ENCODE measurements at places on chromosomes 3 and 15. TPM values are rescaled to one million over a fixed set of nuclear protein-coding genes. Genes with fewer than 3 reads are reported as not detected.

DNA sequence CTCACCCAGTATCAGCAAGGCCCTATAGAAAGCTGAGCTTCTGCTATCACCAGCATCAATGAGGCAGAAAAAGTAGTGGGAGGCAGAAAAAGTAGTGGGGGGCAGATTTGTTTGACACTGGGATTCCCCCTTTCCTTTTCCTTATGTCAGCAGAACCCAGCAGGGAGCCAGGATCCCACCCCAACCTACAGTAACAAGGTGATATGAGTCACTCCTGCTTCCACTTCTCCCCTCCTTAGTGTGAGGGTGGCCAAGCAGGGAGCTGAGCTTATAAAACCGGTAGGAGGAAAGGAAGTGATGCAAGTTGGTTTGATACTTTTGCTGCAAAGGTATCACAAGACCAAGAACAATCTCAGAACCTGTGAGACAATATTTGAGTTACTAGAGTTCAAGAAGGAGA is 128.7 kb downstream of the SCAPER start:
- no peak overlapping the region for H3K27ac ChIP-seq
- no peaks in the 10 kb centered on the region for H3K36me3 ChIP-seq
- DNase-seq = no peak
- no peaks in the 10 kb centered on the region for H3K27me3 ChIP-seq

DNA sequence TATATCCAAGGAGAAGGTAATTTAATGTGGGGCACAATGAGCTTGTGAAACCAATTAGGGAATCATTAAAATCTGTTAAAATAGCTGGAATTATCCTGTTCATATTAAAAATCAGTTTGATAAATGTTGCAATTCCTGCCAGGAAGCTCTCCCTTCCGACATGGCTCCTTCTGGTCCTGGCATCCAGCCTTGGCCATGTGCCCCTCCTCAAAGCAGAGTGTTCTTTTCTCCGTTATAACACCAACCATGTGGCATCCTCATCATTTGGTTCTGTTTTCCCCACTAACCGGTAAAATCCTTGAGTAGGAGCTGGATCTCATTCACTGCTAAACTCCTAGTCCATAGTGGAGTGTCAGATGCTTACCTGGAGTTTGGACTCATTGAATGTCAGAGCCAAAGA is 127.2 kb downstream of the ARNT2 start:
- no peak for DNase-seq
- H3K27me3 ChIP-seq = no peaks in the 10 kb centered on the region
- H3K4me1 ChIP-seq = no peaks in the 10 kb centered on the region

GRCh38 chr3:54572197-54572895 is 355.5 kb downstream of the LRTM1 start:
- no peak overlapping the region for H3K27ac ChIP-seq
- no peak overlapping the region for H3K4me3 ChIP-seq
- DNase-seq = no peak
- no peaks in the 10 kb centered on the region for H3K27me3 ChIP-seq

GRCh38 chr15:47551079-47551478 is 166.2 kb upstream of the SEMA6D start:
- DNase-seq = peak; percentile 34
- H3K27me3 ChIP-seq = no peaks in the 10 kb centered on the region
- no peak overlapping the region for H3K27ac ChIP-seq
- H3K4me1 ChIP-seq = no peaks in the 10 kb centered on the region

DNA sequence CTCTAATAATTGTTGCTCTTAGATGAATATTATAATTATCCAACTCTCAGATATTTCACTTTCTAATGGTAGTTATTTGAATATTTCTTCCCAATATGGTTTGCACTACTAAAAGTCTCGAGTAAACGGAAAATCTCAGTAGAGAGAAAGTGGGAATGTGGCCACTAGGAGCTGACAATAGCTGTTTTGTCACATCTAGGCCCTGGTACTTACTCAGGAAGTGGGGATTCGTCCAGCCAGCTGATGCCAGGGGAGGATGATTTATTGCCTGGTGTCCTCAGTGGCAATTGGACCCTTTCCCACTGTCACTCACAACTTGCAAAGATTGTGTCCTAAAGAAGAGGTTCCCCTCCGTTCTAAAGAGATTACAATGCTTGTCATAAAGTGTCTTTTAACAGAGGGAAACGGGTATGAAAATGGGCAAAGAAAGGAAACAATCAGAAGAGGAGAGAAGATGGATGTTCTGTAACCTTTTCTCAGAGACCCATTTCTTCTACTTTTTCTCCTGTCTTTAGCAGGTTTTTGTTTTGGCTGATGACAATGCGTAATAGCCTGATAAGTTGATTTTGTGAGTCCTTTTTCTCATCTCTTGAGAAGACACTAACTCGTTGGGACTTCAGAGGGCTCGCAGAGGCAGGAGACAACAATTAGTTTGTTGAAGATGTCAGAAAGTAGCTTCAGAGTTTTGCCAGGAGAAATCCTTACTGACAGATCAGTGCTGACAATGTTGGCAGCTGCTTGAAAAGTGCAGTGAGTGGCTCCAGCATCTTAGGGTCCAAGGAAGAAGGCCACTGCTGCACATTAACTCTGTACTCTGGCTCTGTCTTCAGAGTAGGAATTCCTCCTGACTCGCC is 320.6 kb downstream of the MECOM start:
- H3K4me1 ChIP-seq = no peaks in the 10 kb centered on the region
- no peak overlapping the region for H3K4me3 ChIP-seq
- DNase-seq = peak; percentile 13
- no peaks in the 10 kb centered on the region for H3K36me3 ChIP-seq

- DNase-seq = no peak
- no peaks in the 10 kb centered on the region for H3K4me1 ChIP-seq
- H3K36me3 ChIP-seq = no peaks in the 10 kb centered on the region
- H3K27me3 ChIP-seq = no peaks in the 10 kb centered on the region
Observed at GRCh38 chr3:5012367-5012766, 33.1 kb downstream of the BHLHE40 start.

DNA sequence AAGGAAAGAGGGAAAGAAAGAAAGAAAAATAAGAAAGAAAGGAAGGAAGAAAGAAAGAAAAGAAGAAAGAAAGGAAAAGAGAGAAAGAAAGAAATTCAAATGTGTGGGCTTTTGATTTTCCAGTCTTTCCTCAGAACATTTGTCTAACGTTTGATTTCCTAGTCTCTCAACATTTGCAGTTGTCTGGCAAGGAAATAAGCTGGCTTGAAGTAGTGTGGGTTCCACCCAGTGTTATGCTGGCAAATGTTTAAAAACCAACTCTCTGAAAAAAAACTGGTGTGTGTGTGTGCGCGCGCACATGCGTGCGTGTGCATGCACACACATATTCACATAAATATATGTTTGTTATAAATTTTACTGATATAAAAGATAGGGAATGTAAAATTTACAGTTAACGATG is 54.6 kb upstream of the C3orf49 start:
- no peaks in the 10 kb centered on the region for H3K4me1 ChIP-seq
- H3K27ac ChIP-seq = no peak overlapping the region
- no peak for DNase-seq
- no peak overlapping the region for H3K4me3 ChIP-seq

- no peak overlapping the region for H3K27ac ChIP-seq
- H3K4me3 ChIP-seq = no peak overlapping the region
- DNase-seq = no peak
- H3K4me1 ChIP-seq = no peaks in the 10 kb centered on the region
Observed at GRCh38 chr3:31341130-31341529, 191.6 kb upstream of the STT3B start.

- no peak overlapping the region for H3K27ac ChIP-seq
- peak; percentile 42 for DNase-seq
- H3K4me1 ChIP-seq = peaks cover 3% of the 10 kb centered on the region
- no peaks in the 10 kb centered on the region for H3K36me3 ChIP-seq
- no peak overlapping the region for H3K4me3 ChIP-seq
- peaks cover 2% of the 10 kb centered on the region for H3K27me3 ChIP-seq
Observed at GRCh38 chr3:127044996-127045395, 62.1 kb downstream of the PLXNA1 start.

The TRH gene
- total RNA-seq = not detected

The FSTL1 gene
- 89.1 TPM for total RNA-seq

All from A673 (cell line).